ENCODE measurements at places on chromosomes 7 and 10.
A peak's percentile ranks its signal among the peaks of the same experiment; 100 is the strongest.

DNA sequence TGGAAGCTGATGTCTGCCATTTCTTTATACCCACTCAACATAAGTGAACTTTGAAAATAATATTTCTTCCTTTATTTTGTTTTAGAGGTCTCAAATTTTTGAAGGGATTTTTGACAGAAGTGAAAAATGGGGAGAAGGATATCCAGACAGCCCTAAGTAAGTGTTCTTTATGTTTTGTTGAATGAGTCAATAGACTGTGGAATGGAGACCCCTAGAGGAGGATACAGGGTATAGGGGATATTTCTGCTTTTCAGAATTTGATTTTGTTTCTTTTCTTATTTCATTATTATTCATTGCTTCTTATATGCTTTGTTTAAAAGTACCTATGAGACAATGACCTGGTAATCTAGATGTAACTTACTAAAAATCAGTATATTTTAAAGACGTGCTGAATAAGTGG lies 34.4 kb downstream of the PLEKHA8 start:
- no peak for DNase-seq

DNA sequence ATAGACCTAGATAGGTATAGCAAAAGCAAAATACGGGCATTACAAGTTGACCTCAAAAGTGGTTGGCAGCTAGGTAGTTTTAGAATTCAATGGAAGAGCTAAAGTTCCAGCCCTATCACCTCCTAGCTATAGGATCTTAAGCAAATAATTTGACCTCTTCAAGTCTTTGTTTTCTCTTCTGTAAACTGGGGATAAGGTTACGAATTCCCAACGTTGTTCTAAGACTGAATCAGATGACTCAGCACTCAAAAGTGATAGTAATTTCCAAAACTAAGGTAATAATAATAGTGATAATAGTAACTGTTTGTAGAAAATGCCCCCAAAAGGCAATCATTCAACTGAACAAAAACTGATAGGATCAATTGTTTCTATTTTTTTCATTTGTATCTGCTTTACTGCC lies 445.2 kb downstream of the KCNMA1 start:
- no peak for DNase-seq

- no peak for DNase-seq
Measured at GRCh38 chr7:35652124-35652523, 42.8 kb downstream of the HERPUD2 start.

- no peak for DNase-seq
Measured at GRCh38 chr7:83930262-83930661, 264.3 kb downstream of the SEMA3A start.

DNA sequence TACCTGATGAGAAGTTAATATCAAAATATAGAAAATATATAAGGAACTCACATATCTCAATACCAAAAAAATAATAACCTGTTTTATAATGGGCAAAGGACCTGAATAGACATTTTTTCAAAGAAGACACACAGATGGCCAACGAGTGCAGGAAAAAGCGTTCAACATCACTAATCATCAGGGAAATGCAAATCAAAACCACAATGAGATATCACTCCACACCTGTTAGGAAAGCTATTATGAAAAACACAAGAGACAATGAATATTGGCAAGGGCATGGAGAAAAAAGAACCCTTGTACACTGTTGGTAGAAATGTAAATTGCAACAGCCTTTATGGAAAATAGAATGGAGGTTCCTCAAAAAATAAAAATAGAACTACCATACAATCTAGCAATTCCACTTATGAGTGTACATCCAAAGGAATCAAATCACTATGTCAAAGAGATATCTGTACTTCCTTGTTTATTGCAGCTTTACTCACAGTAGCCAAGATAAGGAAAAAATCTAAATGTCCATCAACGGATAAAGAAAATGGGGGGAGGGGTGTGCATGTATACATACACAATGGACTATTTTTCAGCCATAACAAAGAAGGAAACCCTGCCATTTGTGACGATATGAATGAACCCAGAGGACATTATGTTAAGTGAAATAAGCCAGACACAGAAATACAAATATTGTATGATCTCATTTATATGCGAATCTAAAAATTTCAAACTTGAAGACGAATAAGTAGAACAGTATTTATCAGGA lies 3.6 kb upstream of the ALOX5 start:
- DNase-seq, result no peak

DNA sequence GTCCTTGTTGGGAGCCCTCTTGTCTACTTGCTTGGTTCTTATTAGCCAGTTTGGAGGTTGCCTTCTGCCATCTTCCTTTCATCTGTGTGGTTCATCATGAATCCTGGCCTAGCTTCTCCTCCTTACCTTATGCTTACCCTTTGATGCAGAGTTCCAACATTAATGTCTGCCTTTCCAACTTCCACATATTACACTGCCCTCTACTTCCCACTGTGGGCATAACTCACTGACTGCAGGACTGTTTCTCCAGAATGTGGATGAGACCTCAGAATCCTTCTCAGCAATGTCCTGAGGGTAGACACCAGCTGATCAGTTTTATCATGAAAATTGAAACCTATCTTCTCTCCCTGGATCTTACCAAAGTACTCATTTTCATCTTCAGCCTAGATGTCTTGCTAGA lies 491.0 kb downstream of the LRMDA start:
- DNase-seq, result no peak

DNA sequence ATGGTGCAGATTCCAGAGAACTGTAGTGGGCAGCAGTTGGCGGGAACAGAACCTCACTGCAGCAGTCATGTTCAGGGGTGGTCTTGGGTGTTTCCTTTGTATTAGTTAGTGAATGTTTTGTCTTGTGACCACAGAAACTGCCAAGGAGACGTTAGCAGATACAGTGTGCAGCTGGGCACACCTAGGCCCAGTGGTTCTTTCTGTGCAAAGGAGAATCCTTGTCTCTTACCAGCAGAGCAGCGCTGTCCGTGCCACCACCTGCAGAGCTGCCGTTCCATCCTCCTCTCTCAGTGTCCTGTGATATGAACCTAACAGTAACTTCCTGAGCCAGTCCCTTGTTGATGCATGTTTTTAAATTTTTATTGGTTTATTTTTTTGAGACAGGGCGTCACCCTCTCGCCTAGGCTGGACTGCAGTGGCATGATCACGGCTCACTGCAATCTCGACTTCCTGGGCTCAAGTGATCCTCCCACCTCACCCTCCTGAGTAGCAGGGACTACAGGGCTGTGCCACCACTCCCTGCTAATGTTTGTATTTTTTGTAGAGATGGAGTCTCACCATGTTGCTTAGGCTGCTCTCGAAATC lies 60.6 kb downstream of the WDR37 start:
- DNase-seq, result no peak

- no peak for DNase-seq
Measured at GRCh38 chr7:15209429-15209828, 306.9 kb upstream of the DGKB start.

GRCh38 chr10:273088-273487 lies 137.8 kb downstream of the ZMYND11 start:
- no peak for DNase-seq

GRCh38 chr10:63323701-63324494 lies 141.9 kb downstream of the JMJD1C start:
- no peak for DNase-seq

GRCh38 chr7:48734695-48735406 lies 189.5 kb upstream of the CDC14C start:
- DNase-seq, result no peak

GRCh38 chr10:91974960-91975359 lies 51.4 kb downstream of the BTAF1 start:
- DNase-seq, result no peak

GRCh38 chr10:33005322-33006301 lies 47.6 kb upstream of the ITGB1 start:
- DNase-seq, result peak; percentile 56

DNA sequence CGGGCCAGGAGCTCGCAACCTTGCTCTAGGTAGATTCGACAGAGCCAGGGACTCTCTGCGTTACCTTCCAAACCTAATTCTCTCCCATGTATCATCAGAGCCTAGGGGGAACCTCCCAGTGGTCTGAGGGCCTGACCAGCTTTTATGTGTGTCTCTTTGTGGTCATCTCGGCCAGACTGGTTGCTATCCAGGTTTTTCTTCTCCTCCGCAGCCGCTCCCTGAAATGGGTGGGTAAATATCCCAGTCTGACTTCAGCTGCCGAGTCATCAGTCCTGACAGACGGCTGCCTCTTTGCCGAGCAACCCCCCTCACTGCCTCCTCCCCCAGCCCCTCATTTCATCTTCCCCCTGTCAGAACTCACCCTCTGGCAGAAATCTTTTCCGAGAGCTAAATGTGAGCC lies 578.1 kb downstream of the LRMDA start:
- DNase-seq, result no peak

- no peak for DNase-seq
Measured at GRCh38 chr7:151187409-151188251, 580 bp upstream of the ASB10 start.

DNA sequence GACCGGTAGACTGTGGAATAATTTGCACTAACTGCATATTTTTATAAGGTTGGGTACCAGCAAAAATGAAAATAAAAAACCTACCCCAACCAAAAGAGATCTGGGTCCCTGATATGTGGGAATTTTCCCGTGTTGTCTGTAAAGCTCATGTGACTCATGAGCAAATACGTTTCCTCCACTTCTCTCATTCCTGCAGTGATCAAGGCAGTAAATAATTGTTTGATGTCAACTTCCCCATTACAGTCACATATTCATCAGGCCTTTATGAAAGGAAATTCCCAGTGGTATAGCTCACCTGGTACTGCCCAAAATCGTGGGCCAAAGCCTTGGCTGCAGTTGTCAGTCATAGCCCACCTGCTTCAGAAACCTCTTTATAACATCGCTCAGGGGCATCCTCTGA lies 166.0 kb upstream of the ANK3 start:
- DNase-seq, result no peak

DNA sequence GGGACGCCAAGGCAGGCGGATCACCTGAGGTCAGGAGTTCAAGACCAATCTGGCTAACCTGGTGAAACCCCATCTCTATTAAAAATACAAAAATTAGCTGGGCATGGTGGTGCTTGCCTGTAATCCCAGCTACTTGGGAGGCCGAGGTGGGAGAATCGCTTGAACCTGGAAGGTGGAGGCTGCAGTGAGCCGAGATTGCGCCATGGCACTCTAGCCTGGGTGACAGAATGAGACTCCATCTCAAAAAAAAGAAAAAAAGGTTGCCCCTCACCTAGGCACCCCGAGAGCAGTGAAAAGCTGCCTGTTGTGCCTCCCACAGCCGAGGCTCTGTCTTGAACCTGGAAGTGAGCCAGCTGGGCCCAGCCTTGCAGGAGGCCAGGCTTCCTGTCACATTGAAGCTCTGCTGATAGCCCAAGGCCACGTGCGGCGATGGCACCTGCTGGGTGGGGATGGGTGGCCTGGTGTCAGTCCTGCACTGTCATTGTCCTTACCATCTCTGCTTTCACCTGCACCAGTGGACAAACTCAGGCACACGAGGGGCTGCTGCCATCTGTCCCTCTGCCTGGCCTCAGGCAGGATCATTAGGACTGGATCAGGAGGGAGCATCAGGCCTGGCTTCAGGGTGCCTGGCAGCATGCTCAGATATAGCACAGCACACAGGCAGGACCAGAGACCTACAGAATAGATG lies 37.8 kb downstream of the DNAJB12 start:
- no peak for DNase-seq

Measured in ascending aorta (tissue), 2 donors.